Mesenteric fat pad (tissue), 1 donor: ENCODE measurements at places on chromosomes 5 and 9. TPM values are rescaled to one million over a fixed set of nuclear protein-coding genes. Genes with fewer than 3 reads are reported as not detected.

The GDF9 gene
- not detected for total RNA-seq

The CCL27 gene
- total RNA-seq: not detected

DNA sequence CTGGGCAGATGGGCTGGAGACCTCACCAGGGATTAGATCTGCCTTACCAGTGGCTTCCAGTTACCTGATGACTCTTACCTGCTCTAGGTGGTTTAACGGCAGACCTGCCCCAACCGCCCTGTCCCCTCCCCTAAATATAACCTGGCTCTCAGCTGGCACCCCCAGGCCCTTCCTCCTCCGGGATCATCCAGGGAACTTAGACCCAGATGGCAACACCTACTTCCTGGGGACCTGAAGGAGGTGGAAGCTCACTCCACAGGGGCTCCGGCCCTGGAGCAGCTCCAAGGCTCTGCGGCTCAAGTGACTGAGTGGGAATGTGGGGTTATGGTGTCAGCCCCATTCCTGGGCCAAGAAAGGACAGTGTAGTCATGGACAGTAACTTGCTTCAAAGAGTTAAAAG lies 130.4 kb downstream of the OLFM1 start:
- no peak for DNase-seq

- DNase-seq: no peak
Observed at GRCh38 chr5:107893642-107894041, 222.9 kb upstream of the EFNA5 start.

DNA sequence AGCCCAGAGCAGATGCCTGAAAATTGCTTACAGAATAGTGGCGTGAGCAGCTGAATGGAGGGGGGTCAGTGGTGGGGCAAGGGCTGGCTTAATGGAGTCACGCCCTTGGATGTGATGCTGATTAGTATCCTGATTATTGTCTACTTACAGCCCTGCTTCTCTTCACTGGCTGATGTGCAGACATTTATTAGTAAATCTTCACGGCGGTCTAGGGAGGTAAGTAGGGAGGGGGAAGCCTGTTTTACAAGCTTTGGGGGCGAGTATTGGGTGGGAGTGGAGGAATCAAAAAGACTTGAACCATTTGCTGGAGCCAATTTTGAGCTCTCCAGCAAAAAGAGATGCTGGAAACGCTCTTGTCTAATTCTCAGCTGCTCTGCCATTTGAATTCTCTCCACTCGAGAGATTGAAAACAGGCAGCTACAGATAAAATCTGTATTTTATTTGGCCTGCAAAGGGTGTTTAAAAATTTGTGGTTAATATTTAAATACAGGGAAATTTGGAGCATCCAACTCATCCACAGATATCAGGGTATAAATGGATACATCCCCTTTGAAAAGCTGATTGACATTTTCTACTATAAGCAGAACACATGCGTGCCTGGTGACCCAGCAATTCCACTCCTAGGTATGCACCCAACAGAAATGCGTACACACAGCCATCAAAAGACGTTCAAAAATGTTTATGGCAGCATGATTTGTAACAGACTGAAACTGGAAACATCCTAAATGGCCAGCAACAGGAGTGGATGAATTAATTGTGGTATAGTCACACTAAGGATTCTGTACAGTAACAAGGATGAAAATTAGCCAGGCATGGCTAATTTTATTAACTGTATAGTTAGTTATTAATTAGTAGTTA lies 19.5 kb upstream of the ALDH1B1 start:
- no peak for DNase-seq

The MAN2A1 gene
- 32.8 TPM for total RNA-seq

The PIP5KL1 gene
- total RNA-seq: 2.2 TPM

The CCDC187 gene
- not detected for total RNA-seq

DNA sequence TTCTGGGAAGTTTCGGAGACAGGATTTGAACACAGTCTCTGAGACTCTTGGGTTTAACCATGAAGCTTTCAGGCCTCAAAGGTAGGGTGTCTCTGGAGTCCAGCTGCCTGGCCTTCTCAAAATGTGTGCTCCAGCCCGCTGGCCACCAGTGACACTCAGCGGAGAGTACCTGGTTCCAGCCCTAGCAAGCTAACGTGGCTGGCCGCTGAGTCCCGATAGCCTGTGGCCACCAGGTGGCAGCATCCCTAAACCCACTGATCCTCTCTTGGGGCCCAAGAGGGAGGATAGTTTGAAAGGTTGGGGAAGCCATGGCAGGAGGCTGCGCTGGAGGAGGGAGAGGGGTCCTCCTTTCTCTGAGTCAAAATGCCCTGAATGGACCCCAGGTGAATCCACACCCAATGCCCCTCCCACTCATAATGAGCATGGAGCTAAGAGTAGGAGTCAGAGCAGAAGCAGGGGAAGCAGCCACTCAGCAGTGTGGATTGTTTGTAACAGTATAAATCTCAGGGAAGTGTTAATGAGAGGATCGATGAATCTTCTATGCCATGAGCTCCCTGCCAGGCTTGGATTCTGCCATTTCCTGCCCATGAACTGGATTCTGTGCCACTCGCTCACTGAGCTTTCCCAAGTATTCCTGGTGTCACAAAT lies 5.4 kb upstream of the TIFAB start:
- peak; percentile 81 for DNase-seq

GRCh38 chr9:2593744-2594143 lies 27.8 kb upstream of the VLDLR start:
- DNase-seq: no peak

The IL4 gene
- total RNA-seq: not detected

DNA sequence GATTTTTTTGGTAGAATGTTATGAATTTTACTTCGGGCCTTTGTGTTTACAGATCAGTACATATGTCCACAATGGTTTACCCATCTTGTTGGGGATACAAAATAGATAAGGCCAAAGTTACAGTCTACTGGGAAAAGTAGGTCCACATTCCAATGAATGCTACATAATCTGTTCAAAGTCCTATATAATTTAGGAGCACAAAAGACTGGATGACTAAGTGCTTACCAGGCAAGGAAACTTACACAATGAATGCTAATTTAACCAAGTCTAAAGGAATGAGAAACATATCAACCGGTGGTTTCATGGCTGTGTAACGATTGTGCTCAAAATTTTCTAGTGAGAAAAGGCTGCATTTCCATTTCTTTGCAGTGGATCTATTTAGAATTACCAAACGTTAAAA lies 97.4 kb upstream of the TRPM3 start:
- no peak for DNase-seq

- DNase-seq: no peak
Observed at GRCh38 chr5:124859556-124860290, 113.3 kb upstream of the ZNF608 start.

The SLC46A2 gene
- total RNA-seq: 0.35 TPM

DNA sequence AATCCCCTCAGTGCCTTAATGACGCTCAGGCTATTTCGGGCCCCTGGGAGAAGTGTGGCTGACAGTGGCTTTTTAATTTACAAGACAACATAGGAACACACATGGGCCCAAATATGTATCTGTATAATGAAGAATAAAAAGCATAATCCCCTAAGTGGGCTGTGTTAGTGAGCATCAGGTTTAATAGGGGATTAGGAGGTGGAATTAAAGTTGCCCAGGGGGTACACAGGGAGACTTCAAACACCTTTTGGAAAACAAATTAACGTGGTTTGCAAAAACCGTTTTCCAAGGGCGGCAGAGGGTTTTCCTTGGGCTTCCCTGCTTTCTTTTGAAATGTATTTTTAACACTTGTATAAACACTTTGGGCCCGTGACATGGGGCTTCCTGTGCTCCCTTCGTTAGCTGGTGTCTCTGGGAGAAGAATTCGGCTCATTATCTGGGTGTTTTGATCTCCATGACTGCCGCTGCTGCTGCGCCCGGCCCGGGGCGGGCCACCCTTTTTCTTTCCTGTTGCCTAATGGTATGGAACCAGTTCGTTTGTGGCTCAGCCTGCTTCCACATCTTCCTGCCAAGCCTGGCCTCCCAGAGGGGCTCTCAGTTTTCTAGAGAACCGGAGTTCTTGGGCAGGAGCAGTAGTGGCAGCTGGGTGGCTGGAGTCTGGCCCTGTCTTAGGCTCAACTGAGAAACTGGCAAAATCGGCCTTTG lies 173.0 kb downstream of the MACROH2A1 start:
- DNase-seq: peak; percentile 88

The ARSB gene
- 16.7 TPM for total RNA-seq

The LCN10 gene
- total RNA-seq: 9.2 TPM

- DNase-seq: no peak
Observed at GRCh38 chr5:124662181-124662781, 84.2 kb downstream of the ZNF608 start.

DNA sequence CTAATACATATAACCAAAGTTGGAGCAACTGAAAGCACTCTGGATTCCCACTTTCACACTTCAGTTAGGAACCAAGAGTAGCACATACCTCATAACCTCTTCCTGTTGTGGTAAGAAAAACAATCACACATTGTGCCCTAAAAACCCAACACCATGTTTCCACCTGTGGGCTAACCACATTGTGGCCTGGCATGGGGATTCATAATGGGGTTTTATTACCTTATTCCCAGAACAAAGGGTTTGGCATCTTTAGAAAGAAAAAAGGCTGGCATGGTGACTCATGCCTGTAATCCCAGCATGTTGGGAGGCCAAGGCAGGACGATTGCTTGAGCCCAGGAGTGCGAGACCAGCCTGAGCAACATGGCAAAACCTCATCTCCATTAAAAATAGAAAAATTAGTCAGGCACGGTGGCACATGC lies 60.6 kb downstream of the HSD17B3 start:
- DNase-seq: no peak

DNA sequence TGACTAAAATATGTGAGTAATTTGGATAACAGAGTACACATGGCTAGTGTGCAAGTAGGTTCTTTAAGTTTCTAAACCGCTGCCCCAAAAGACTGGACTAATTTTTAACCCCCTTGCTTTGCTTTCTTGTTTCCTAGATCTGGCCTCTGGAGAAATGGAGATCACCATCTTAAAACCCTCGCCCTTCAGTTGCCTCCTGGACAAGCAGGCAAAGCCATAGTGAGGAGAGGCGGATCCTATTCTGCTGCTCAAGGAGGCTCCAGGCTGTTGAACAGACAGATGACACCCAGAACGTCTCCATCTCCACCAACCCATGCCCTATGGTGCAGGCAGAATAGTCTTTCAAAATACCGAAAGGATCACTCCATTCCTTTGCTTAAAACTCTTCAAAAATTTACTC lies 28.6 kb upstream of the ALDH1A1 start:
- DNase-seq: no peak

DNA sequence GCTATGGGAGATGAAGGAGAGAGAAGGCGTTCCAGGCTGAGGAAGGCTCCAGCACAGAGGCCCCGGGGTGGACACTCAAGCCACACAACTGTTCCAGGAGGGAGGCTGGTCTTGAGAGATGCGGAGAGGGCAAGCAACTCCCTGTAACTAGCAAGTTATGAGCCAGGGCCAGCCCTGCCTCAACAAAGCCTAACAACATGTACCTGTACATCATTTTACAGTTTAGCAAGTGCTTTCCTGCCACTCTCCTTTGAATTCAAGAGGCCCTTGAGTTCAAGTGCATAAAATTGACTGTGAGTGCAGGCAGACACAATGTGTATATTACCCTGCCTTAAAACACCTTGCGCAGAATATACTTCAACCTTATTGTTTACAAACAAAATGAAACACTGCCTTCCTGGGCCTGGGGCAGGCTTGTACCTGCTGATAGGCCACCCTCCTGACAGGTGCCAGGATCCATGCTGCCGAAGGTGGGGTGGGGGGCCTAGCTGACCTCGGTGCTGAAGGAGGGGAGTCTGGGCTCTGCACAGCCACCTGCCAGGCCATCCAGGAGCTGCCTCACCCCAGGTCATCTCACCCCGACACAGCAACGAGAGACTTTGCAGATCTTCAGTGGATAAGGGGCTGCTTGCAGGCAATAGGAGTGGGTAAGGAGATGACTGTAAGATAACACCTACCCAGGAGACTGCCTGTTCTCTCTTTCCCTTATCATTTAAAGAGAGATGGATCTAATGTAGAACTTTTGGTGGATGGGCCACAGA lies 80.0 kb downstream of the PPARGC1B start:
- DNase-seq: no peak

DNA sequence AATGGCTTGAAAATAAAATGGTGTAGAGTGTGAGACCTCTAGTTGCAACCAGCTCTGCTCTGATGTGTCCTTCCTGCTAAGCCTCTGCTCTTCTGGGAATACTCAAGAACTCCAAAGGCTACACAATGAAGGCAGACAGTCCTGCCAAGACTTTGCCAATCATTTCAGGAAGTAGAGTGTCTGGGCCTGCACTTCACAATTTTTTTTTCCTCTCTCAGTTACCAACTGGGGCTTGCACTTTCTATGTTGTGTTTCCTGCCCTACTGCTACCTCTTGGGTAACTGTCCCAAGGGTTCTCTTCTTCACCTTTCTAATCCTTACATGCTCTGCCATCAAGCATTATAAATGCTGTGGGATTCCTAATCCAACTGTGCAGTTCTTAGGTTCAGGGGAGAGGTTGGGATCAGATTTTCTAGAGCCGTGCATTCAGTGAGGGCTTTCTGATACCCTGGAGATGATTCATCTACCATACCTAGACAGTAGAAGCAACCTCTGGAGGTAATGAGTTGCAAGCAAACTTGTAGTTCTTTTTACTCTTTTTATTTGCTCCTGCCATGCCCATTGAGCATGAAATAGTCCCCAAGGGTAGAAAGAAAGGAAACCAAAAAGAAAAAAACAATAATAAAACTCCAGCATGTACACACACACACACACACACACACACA lies 365.9 kb downstream of the MLLT3 start:
- no peak for DNase-seq

DNA sequence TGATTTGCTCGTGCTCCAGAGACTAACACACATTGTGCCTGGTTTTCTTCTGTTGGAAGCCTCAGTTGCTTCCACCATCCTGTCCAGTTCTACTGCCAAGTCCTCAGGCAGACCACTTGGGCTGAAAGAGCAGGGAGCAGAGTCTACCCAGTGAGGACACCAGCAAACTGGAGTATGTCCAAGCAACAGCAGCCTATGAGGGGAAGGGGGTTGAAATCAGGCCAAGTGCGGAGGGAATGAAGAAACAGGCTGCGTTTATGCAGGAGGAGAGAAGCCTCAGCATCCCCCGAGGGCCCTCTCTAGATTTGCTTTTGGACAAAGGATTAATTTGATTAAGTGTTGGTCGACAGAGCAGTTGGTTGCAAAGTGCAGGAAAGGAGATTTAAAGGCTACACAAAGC lies 14.5 kb downstream of the DOCK2 start:
- no peak for DNase-seq

- DNase-seq: no peak
Observed at GRCh38 chr9:135849181-135849580, 58.2 kb downstream of the CAMSAP1 start.

GRCh38 chr5:168314735-168315411 lies 23.4 kb downstream of the WWC1 start:
- DNase-seq: no peak
